ENCODE measurements at places on chromosomes 2 and 18.

GRCh38 chr2:98846041-98846440 is 90.0 kb downstream of the CRACDL start:
- DNase-seq, result no peak

DNA sequence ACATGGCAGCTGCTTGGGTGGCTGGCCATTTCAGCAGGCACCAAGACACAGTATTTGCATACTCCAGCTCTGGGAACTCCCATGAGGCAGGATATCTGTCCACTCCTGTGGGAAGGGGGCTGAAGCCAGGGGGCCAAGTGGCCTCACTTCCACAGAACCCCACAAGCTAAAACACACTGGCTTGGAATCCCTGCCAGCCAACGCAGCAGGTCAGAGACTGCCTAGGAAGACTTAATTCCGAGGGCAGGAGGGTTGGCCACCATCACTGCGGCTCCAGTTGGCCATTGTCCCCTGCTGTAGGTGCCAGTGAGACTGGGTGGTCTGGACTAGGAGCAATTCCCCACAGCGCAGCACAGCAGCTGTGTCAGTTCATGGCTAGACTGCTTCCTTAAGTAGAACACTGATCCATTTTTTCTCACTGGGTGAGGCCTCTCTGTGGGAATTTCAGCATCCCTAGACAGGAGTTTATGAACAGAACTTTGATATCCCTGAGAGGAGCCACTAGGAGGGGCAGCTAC is 52.0 kb downstream of the SPAG16 start:
- DNase-seq, result no peak

- no peak for DNase-seq
These were observed 112.6 kb downstream of the ARHGAP28 start for GRCh38 chr18:6842081-6842480.

GRCh38 chr2:207107551-207107950 is 58.2 kb downstream of the KLF7 start:
- no peak for DNase-seq

- DNase-seq, result peak; percentile 84
These were observed 10.0 kb upstream of the TTR start for GRCh38 chr18:31581498-31582197.

GRCh38 chr2:229492034-229492433 is 220.9 kb upstream of the PID1 start:
- no peak for DNase-seq

DNA sequence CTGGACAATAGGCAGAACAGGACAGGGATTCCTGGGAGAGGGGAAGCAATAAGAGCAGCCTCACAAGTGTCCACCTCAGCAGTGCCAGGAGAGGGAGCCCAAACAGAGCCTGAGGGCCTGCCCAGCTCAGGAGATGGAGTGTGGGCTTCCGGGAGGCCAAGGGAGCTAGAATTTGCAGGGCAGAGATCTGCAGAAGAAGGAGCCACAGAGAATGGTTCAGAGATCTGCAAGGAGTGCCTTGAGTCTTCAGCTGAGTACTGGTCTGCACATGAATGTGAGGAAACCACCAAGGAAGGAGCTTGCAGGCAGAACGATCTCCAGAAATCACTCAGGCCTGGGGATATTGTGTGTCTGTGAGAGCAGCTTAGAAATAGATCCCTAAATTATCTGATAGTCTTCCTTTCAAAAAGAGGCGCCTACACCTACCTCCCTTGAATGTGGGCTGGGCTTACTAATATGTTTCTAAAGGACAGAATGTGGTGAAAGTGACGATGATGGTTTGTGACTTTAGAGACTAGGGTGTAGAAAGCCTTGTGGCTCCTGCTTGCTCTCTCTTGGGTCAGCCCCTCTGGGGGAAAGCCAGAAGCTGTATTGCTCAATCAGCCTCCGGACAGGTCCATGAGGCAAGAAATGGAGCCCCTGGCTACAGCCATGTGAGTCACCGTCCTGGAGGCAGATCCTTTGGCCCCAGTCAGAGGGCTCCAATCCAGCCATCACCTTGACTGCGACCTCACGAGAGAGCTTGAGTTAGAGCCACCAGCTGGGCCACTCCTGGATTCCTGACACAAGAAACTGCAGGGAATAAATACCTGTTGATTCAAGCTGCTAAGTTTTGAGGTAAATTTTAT is 7.6 kb upstream of the LPIN1 start:
- DNase-seq, result peak; percentile 51

- no peak for DNase-seq
These were observed 179.7 kb upstream of the ACVR2A start for GRCh38 chr2:147665105-147665504.

- peak; percentile 1 for DNase-seq
These were observed 130.2 kb downstream of the SLC4A10 start for GRCh38 chr2:161754379-161754778.

- DNase-seq, result no peak
These were observed 506.1 kb downstream of the BCL11A start for GRCh38 chr2:60047347-60047746.

DNA sequence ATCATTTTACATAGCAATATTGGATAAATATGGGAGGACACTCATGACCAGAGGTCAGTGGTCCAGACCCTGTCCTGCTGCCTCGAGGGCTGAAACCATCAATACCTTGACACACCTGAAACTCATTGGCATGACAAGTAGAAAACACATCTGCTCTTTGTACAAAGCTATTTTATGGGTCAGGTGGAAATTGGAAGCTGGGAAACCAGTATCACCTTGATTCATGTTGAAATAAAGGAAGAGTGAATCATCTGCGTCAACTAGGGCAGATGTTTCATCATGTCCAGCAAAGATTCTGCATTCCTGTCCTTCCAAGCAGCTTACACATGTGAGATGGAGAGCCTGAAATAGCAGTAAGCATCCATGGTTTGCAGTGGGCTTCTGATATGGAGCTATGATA is 80.0 kb upstream of the ERBB4 start:
- no peak for DNase-seq

- no peak for DNase-seq
These were observed 410.6 kb upstream of the FIGN start for GRCh38 chr2:164146441-164146840.

- no peak for DNase-seq
These were observed 868.8 kb downstream of the EPHA4 start for GRCh38 chr2:220703279-220703678.

DNA sequence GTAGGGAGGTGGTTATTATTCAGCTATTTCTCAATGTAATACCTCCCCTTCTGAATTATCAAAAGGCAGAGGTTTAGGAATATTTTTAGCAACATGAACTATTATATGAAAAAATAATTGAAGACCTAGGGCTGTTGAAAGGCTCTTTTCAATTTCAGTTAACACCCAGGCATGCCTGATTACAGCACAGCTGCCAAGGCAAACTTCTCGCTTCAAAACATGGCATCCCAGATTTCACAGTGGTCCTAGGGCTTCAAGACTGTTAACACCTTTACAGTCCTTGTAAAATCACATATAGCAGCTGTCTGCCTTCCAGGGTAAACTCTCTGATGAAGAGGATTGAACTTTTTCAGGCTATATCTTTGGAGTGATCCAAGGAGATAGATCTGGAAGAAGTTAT is 23.2 kb downstream of the CTLA4 start:
- no peak for DNase-seq
